ENCODE measurements at places on chromosomes 5 and 9. TPM values are rescaled to one million over a fixed set of nuclear protein-coding genes. Genes with fewer than 3 reads are reported as not detected.

DNA sequence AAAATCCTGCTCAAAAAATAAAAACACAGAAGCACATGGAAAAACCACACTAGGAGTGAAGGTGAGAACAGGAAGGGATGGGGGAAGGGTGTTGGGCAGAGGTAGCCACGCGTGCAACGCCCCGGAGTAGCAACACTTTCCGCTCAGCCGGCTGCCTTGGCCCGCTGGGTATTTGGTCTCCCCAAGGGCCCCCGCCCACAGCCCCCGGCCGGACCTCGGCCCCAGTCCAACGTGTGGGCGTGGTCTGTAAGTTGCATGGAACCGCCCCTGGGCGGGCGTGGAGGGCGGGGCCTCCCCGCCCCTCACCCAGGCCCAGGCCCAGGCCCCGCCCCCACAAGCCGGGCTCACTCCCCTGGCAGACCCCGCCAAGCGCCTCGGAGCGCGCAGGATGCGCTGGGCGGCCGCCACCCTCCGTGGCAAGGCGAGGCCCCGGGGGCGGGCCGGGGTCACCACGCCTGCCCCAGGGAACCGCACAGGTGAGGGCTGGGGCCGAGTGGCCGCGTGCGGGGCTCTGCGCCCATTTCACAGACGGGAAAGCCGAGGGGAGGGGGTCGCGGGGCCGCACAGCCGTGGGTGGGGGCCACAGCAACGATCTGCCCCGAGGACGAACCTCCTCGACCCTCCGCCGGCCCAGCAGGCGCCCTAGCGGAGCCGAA lies at the start of gene SUSD3:
TSS of gene SUSD3 (plus strand) at position 347 of the 656 bp plus-strand sequence. CDS start at position 389, 42 bp downstream.
- no peaks in the 10 kb centered on the region for H3K36me3 ChIP-seq
- H3K27me3 ChIP-seq = no peaks in the 10 kb centered on the region
- peak within 1 kb of the TSS; percentile 55 for H3K27ac ChIP-seq
- H3K4me1 ChIP-seq = peaks cover 16% of the 10 kb centered on the region

DNA sequence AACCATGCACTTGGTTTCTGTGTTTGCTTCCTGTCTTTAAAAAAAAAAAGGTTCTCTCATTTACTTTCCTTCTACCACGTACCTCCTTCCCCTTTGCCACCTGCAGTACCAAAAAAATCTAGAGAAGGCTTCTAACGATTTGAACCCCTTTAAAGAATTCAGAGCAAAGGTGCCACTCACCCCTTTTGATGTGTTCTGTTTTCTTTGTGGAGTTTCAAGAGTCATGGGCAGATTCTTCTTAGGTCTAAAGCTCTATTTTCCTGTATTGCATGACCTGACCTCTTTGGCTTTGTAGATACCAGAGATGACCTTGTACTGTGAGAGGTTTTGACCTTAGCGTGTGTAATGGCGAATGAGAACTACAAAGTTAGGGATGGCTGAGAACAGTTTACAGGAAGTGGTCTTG lies 29.0 kb downstream of the TXNDC8 start:
- H3K27me3 ChIP-seq = no peaks in the 10 kb centered on the region
- H3K4me3 ChIP-seq = no peak overlapping the region
- DNase-seq = no peak
- H3K36me3 ChIP-seq = no peaks in the 10 kb centered on the region

GRCh38 chr5:2946315-2946714 lies 194.8 kb upstream of the IRX2 start:
- no peak overlapping the region for H3K4me3 ChIP-seq
- H3K4me1 ChIP-seq = no peaks in the 10 kb centered on the region
- H3K27ac ChIP-seq = no peak overlapping the region

- DNase-seq = no peak
- no peak overlapping the region for H3K27ac ChIP-seq
- no peaks in the 10 kb centered on the region for H3K27me3 ChIP-seq
- H3K36me3 ChIP-seq = no peaks in the 10 kb centered on the region
- no peaks in the 10 kb centered on the region for H3K4me1 ChIP-seq
- no peak overlapping the region for H3K4me3 ChIP-seq
Measured at GRCh38 chr5:89064054-89064453, 181.1 kb upstream of the MEF2C start.

GRCh38 chr5:123671042-123671441 lies 159.1 kb downstream of the CSNK1G3 start:
- H3K36me3 ChIP-seq = no peaks in the 10 kb centered on the region
- H3K4me3 ChIP-seq = no peak overlapping the region
- peak; percentile 82 for DNase-seq
- H3K4me1 ChIP-seq = no peaks in the 10 kb centered on the region
- no peak overlapping the region for H3K27ac ChIP-seq

GRCh38 chr5:36507332-36507952 lies 99.0 kb upstream of the SLC1A3 start:
- H3K27ac ChIP-seq = no peak overlapping the region
- H3K36me3 ChIP-seq = no peaks in the 10 kb centered on the region
- H3K4me3 ChIP-seq = no peak overlapping the region
- no peaks in the 10 kb centered on the region for H3K4me1 ChIP-seq
- DNase-seq = peak; percentile 80

- no peak overlapping the region for H3K27ac ChIP-seq
- DNase-seq = no peak
- no peak overlapping the region for H3K4me3 ChIP-seq
- H3K27me3 ChIP-seq = no peaks in the 10 kb centered on the region
- no peaks in the 10 kb centered on the region for H3K36me3 ChIP-seq
Measured at GRCh38 chr5:124397317-124397716, 349.1 kb downstream of the ZNF608 start.

GRCh38 chr5:127013407-127013806 lies 17.0 kb downstream of the MARCHF3 start:
- no peak overlapping the region for H3K4me3 ChIP-seq
- H3K27me3 ChIP-seq = no peaks in the 10 kb centered on the region
- DNase-seq = no peak
- H3K27ac ChIP-seq = no peak overlapping the region

- no peaks in the 10 kb centered on the region for H3K36me3 ChIP-seq
- no peak for DNase-seq
- H3K4me3 ChIP-seq = no peak overlapping the region
- H3K4me1 ChIP-seq = peaks cover 8% of the 10 kb centered on the region
- H3K27ac ChIP-seq = no peak overlapping the region
Measured at GRCh38 chr5:173795601-173796000, 92.5 kb upstream of the CPEB4 start.

DNA sequence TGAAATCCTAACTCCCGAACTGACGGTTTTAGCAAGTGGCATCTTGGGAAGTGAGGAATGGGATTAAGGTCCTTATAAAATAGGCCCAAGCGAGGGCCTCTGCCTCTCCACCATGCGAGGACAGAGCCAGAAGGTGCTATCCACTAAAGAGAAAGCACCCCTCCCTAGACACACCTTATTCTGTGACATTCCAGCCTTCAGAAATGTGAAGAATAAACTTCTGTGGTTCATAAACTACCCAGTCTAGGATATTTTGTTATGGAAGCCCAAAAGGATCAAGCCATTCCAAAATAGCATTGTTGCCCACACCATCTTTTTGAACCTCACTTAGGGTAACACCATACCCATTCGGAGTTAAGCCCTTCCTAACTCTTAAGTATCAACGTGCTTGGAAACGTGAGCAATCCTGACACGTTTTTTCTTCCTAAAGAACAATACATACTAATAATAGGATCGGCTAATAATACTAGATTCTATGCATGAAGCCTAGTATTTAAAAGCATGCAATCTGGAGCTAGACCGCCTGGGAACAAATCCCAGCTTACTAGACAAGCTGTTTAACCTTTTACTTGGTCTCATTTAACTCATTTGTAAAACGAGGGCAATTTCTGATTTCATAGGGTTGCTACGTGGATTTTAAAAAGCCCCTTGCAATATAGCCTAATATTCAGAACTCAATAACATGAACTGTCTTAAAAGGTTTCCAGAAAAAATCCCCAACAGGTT lies 1.1 kb upstream of the SMC2 start:
- no peaks in the 10 kb centered on the region for H3K4me1 ChIP-seq
- H3K36me3 ChIP-seq = no peaks in the 10 kb centered on the region
- no peaks in the 10 kb centered on the region for H3K27me3 ChIP-seq

GRCh38 chr9:98887918-98888510 lies 55.7 kb upstream of the COL15A1 start:
- no peaks in the 10 kb centered on the region for H3K36me3 ChIP-seq
- H3K4me1 ChIP-seq = no peaks in the 10 kb centered on the region
- no peak overlapping the region for H3K27ac ChIP-seq

GRCh38 chr5:178145965-178146820 lies 7.5 kb downstream of the NHP2 start:
- no peak overlapping the region for H3K4me3 ChIP-seq
- H3K4me1 ChIP-seq = no peaks in the 10 kb centered on the region
- peaks cover 9% of the 10 kb centered on the region for H3K36me3 ChIP-seq
- DNase-seq = peak; percentile 78
- H3K27me3 ChIP-seq = no peaks in the 10 kb centered on the region

DNA sequence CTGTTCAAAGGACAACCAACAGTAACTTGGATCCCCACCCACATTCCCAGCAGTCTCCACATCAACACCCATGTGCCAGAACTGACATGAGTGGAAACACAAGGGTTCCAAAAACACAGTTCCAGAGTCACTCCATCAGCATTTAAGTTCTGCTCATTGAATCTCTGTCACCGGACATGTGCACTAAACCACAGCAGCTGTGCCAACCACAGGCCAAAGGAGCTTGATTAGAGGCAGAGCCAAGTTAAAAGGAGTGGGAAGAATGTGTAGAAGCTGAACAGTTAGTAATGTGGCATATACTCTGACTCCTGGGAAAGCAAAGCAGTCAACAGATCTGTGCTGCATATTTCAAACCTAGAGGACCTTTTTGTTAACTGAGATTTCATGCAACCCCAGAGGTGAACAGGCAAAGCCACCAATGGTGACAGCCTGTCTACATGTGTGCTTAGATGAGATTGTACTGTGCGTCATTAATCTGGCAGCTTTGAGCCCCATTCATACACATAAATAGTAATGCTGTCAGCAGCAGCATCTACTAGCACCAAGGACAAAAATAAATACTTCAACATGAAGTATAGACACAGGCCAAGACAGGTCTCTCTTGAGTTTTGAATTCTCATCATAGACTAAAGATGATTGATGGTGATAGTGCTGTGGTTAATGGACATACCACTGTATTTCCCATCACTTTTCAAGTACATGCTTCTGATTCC lies 16.4 kb upstream of the FST start:
- H3K27ac ChIP-seq = no peak overlapping the region
- H3K36me3 ChIP-seq = no peaks in the 10 kb centered on the region
- no peaks in the 10 kb centered on the region for H3K27me3 ChIP-seq
- H3K4me1 ChIP-seq = no peaks in the 10 kb centered on the region

DNA sequence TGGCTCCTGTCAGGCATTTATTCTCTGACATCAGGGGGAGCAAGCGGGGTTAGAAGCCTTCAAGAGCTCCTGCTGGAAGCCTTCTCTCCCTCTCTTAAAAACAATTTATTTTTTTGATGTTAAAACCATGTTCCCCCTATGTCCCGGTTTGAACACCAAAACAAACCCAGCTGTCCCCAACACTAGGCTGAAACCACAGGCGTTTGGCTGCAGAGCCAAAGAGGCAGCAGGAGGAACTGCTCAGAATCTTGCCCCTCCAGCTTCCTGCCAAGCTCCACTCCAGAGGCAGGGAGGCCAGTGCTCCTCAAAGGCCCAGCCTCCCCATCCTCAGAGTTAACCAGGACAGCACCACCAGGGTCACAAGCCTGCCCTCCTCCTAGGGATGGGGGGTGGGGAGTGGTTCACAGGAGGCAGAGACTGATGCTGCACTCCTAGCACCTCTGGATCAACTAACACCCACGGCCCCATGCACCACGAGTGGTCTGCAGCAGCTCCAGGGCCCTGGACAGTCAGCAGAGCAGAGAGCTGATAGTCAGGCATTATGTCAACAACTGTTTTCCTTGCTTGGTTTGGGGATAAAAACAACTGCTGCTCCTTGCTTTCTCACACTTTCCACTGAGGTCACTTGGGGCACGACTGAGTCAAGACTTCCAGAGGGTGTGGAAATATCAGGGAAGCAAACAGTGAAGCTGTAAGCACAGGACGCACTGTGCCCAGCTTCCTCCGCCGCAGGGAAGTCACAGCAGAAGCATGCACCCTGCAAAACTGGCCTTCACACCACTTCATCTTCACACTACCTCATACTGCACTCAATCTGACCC lies 96.5 kb upstream of the ADRA1B start:
- no peaks in the 10 kb centered on the region for H3K36me3 ChIP-seq
- no peaks in the 10 kb centered on the region for H3K27me3 ChIP-seq
- peak; percentile 93 for DNase-seq

GRCh38 chr9:12640866-12641636 lies 52.1 kb upstream of the TYRP1 start:
- DNase-seq = peak; percentile 92
- no peak overlapping the region for H3K4me3 ChIP-seq
- no peaks in the 10 kb centered on the region for H3K36me3 ChIP-seq
- no peaks in the 10 kb centered on the region for H3K27me3 ChIP-seq

GRCh38 chr9:77879437-77879943 lies 152.1 kb downstream of the GNAQ start:
- no peak for DNase-seq
- no peak overlapping the region for H3K4me3 ChIP-seq

DNA sequence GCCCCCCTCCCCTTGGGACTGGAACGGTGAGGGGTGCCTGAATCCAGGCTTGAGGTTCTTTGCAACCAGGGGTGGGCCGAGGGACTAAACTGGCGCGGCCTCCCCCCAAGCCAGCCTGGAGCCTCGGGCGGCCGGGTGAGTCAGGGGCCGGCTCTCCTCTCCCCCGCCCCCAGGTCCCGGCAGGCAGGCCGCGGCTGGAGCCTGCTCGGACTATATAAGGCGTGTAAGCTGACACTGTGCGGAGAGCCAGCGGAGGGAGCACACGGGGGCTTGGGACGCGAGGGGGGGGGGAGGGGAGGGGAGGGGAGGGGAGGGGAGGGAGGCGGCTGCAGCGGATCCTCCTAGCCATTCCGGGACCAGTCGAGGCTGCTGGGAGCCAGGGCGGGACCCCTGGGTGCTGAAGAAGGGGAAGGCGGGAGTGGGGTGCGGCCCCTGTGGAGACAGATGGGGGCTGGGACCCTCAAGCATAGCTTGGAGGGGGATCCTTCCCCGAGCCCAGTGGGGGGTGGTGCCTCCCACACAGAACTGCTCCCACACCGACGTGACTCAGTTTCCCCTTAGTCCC lies 595 bp downstream of the PDLIM7 start:
- peak overlapping the region; percentile 91 for H3K27ac ChIP-seq
- no peaks in the 10 kb centered on the region for H3K36me3 ChIP-seq
- peaks cover 14% of the 10 kb centered on the region for H3K4me1 ChIP-seq
- H3K4me3 ChIP-seq = peak overlapping the region; percentile 65

GRCh38 chr9:87269296-87270176 lies 228.1 kb upstream of the DAPK1 start:
- H3K27ac ChIP-seq = no peak overlapping the region
- no peak overlapping the region for H3K4me3 ChIP-seq
- H3K27me3 ChIP-seq = no peaks in the 10 kb centered on the region
- DNase-seq = no peak
- H3K36me3 ChIP-seq = no peaks in the 10 kb centered on the region

DNA sequence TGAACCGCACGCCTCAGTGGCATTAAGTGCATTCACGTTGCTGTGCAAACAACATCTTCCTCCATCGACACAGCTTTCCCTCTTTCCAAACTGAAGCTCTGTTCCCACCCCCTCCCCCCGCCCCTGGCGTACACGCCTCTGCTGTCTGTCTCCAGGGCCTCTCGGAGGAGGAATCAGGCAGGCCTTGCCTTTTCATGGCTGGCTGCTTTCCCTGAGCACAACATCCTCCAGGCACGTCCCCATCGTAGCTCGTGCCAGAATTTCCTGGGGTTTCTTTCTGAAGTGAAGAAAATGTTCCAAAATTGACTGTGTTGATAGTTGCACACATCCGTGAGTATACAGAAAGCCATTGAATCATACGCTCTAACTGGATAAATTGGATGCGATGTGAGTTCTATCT lies 22.3 kb upstream of the TMEM250 start:
- no peaks in the 10 kb centered on the region for H3K36me3 ChIP-seq
- H3K4me3 ChIP-seq = no peak overlapping the region
- no peak overlapping the region for H3K27ac ChIP-seq
- no peaks in the 10 kb centered on the region for H3K4me1 ChIP-seq

Gene ITGA1
- 65.6 TPM for total RNA-seq

Gene AK1
- 77.9 TPM for total RNA-seq

Gene NR5A1
- total RNA-seq = not detected

Gene PANK3
- 36.9 TPM for total RNA-seq

Gene TMEM252
- total RNA-seq = 111 TPM
